Ammon's horn (tissue), 1 donor: ENCODE measurements at places on chromosomes 2 and 18.

GRCh38 chr2:147389218-147389617 lies 455.6 kb upstream of the ACVR2A start:
- no peak for DNase-seq

GRCh38 chr2:187461294-187462261 lies 13.5 kb upstream of the CALCRL start:
- DNase-seq: no peak

GRCh38 chr2:163723881-163724280 lies 11.9 kb downstream of the FIGN start:
- no peak for DNase-seq

GRCh38 chr2:31236433-31237205 lies 2.7 kb downstream of the EHD3 start:
- DNase-seq: no peak

DNA sequence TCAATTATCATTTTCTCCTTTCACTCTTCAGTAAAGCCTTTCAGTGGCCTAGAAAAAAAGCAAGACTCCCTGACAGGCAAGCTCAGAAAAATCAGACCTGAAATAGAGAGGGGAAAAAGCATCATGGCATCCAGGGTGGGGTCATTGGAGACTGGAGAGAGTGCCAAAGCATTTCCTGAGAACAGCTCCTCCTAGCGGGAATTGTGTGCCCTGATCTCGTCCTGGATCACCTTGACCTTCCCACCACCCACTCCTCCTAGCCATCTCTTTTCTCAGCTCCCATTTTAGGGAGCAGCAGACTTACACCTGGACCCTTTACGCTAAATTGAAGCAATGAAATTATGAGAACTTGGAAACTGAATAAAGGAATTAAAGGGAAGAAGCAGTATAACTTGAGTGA lies 176.6 kb downstream of the VWC2L start:
- DNase-seq: no peak

DNA sequence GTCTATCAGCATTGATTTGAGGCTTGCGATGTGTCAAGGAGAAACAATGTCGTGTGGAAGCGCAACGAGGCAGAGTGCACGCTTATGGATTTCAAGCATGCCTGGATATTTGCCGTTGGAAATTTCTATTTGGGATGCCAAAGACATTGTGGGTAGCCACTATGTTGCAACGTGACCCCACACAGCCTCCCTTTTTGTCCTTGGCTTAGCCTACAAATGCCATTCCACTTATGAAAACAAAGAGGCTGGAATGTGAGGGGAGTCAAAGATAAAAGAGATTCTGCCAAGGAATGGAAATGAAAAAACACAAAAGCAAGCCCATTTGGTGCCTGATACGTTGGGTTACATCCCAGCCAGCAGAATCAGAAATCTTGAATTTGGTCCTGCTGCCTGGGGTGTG lies 721.2 kb downstream of the GALR1 start:
- DNase-seq: no peak

DNA sequence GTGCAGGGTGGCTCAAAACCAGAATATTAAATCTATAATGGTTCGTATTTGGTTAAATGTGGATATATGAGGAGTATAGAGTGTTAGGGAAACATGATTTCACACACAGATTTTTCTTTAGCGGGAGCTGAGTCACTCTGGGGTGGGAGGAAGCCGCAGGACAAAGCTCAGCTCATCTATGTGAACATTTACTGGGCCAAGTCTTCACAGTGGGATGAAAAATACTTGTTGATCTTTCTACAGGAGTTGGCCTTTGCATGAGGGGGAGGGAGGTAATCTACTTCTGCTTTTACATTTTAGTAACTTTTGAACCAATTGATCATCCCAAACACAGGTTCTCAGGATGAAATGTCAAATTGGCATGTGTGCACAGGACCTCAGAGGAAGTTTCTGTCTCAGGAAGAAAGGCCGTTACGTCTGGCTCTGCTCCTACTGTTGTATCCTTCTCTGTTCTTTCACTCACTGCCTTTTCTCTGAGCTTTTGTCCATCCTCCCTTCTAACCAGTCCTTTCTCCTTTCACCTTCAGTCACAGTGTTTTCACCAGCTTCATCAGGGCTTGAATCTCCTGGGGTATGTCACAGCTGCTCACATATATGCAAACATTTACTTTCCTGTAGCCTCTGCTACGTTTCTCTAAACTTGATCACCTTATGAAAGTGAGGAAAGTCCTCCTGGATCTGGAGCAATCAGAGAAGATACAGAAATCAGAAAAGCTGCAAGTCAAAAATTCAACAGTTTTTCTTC lies 943.3 kb upstream of the FANCL start:
- peak; percentile 24 for DNase-seq

GRCh38 chr2:84741182-84741822 lies 139.6 kb downstream of the TRABD2A start:
- DNase-seq: no peak

DNA sequence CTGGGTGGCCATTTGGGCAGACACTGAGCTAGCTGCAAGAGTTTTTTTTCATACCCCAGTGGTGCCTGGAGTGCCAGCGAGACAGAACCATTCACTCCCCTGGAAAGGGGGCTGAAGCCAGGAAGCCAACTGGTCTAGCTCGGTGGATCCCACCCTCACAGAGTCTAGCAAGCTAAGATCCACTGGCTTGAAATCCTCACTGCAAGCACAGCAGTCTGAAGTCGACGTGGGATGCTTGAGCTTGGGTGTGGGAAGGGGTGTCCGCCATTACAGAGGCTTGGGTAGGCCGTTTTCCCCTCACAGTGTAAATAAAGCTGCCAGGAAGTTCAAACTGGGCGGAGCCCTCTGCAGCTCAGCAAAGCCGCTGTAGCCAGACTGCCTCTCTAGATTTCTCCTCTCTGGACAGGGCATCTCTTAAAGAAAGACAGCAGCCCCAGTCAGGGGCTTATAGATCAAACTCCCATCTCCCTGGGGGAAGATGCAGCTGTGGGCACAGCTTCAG lies 69.6 kb upstream of the WDSUB1 start:
- no peak for DNase-seq

- DNase-seq: no peak
Observed at GRCh38 chr2:222606306-222606705, 49.6 kb downstream of the FARSB start.

- peak; percentile 36 for DNase-seq
Observed at GRCh38 chr18:63578357-63578958, 8.7 kb upstream of the SERPINB13 start.

DNA sequence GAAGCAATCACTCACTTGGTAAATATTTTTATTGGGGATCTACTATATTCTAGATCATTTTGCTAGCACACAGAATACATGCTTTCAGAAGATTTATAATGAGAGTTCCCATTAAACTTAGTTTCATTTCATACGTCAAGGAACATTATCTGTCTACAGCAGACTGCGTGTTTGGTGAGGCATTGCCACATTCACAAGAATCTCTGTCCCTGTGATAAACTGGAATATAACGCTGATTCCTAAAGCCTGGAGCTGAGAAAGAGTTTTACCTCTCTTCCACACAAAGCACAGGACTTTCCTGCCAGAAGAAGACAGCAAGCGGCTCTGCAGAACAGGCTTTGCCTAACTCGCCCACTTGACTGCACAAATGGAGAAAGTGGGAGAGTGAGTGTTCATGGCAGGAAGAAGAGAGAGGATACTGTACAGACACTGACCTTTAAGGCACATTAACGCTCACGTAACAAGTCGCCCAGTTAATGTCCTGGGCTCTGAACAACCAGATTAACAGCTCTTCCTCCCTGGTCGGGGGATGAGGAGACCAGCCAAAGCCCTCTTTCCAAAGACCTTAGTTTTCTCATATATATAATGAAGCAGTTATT lies 356.2 kb downstream of the GPD2 start:
- no peak for DNase-seq

DNA sequence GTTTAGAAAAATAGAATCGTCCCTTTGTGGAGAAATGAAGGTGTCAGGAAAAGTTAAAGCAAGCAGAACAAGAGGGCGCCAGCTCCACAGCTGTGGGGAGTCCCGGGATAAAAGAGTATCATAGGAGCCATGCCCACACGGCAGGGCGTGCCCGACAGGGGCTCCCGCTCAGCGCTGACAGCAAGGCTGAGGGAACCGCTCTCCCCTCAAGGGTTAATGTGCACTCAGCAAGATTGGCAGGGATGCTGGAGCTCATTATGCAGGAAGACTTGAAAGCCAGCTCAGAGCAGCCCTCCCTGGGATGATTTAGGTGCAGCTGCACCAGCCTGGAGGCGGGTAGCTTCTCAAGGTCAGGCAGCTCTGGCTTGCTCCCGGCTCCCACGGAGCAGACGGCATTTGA lies 500.2 kb downstream of the EIPR1 start:
- DNase-seq: peak; percentile 40

- no peak for DNase-seq
Observed at GRCh38 chr2:48982887-48983435, 171.4 kb downstream of the FSHR start.

DNA sequence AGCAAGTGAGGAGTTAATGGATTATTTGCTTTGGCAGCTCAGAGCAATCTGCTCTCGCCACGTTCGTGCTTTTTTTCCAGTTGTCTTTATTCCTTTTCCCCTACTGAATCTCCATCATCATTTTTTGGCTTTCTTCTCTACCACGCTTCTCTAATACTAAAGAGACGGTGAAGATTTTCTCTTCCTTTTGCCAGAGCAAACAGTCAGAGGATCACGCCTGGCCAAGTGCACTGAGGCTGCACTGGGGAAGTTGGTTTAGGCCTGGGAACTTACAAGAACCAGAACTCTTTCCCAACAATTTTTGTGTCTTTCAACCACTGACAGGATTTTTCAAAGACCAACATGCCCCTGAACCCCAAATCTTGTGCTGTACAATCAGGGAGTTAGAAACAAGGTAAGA lies 172.3 kb downstream of the PID1 start:
- no peak for DNase-seq

DNA sequence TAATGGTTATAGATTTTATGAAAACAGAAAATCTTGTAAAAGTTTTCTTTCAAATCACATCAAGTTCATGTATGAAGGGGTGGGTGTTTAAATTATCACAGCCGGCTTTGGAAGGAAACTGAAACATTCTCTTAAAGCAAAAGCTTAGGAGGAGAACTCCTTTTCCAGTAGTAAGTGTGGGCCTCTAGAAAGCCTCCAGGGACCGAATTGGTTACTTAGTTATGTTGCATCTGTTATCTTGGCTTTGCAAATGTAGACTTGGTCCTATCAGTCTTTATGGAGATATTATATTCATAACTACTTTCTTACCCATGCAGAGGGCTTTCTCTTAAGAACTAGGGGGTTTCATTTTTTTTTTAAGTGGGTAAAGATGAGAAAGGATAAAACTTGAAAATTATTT lies 7.4 kb downstream of the NAB1 start:
- DNase-seq: no peak

- DNase-seq: no peak
Observed at GRCh38 chr18:46459789-46460455, 197.1 kb downstream of the LOXHD1 start.

DNA sequence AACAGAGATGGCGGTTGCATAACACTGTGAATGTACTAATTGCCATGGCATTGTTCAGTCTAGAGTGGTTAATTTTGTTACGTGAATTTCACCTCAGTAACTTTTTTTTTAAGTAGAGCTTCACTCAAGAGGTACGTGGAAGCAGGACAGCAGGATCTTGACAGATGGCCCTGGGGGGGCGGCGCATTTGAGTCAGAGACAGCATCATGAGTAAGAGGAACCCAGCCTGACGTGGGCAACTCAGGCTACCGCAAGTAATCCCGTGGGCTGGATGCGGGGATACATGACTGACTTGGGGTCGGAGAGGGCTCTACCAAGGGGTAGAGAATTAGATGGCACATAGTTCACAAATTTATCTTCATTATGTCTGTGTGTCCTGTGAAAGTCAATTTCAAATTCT lies 38.1 kb upstream of the DAPL1 start:
- DNase-seq: no peak

GRCh38 chr2:205964111-205964761 lies 121.7 kb downstream of the INO80D start:
- no peak for DNase-seq

DNA sequence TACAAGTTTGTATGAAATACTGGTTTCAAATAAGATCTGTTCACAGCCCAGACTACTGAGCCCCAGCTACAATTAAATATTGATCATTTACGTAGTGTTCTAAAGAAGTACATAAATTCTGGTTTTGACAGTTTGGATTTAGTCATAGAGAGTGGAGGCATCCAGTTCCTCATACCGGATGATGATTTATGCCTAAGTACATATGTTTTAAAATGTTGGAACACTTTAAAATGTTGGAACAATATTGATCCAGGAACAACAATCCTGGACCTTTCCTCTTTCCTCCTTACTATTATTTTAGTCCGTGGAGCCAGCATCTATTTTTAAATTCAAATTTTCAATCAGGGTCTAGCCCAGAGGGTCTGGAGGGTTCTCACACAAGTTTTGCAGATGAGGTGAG lies 22.8 kb upstream of the TTN start:
- no peak for DNase-seq

DNA sequence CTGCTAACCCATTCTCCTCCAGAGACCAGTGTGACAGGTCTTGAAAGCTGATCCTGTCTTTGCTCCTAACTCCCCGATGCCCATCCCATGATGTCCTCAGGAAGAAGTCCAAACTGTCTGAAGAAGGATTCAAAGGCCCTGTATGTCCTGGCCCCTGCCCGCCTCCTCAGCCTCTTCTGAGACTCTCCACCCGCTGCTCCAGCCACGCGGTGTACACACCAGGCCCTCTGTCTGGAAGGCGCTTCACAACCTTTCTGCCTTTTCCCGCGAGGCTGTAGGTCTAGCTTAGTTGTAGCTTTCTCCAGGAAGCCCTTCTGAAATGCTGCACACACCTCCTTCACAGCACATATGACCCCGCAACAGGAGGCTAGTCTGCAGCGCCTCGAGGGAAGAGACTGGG lies 23.5 kb upstream of the CRYBA2 start:
- DNase-seq: no peak

GRCh38 chr2:228444161-228444560 lies 262.7 kb upstream of the SPHKAP start:
- DNase-seq: peak; percentile 13

DNA sequence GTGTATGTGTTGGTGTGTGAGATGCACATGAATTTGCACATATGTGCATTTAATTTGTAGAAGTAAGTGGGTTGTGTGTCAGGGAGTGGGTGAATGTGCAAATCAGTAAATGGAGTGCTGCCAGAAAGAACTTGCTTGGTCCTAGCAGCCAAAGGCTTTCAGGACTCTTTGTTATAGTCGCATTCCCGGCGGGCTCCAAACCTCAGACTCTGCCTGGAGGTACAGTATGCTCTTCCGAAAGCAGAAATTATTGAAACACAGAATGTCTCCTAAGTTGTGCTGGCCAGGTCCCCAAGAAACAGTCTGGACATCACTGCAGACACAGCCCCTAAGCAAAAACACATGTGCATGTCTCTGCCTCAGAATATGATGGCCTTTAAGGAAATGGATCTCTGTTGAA lies 232.4 kb downstream of the INSIG2 start:
- no peak for DNase-seq

DNA sequence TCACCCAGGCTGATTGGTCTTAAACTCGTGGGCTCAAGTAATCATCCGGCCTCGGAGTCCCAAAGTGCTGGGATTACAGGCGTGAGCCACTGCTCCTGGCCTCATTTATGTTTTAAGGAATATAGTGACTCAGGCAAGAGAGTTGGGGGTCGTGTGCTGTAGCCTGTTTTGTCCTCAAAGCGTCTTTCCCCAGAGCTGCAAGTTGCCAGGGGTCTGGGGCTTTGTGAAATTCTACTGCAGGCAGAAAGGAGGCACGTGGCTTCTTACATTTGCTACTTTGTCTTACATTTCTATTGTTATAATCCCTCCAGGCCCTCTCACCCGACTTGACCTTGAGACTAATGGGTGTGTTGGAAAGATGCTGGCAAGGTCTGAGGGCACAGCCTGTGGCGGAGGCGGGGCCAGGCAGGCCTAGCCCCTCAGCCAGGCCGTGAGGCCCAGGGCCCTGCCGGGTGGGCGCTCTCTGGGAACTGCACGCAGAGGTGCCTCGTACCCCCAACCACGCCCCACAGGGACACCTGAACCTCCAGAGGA lies 85.8 kb upstream of the NDUFV2 start:
- no peak for DNase-seq
